ENCODE measurements at places on chromosomes 5 and 9.

GRCh38 chr9:37531699-37532098 lies 44.5 kb downstream of the FBXO10 start:
- no peak for DNase-seq

GRCh38 chr5:131096774-131097710 lies 68.0 kb downstream of the HINT1 start:
- DNase-seq = no peak

DNA sequence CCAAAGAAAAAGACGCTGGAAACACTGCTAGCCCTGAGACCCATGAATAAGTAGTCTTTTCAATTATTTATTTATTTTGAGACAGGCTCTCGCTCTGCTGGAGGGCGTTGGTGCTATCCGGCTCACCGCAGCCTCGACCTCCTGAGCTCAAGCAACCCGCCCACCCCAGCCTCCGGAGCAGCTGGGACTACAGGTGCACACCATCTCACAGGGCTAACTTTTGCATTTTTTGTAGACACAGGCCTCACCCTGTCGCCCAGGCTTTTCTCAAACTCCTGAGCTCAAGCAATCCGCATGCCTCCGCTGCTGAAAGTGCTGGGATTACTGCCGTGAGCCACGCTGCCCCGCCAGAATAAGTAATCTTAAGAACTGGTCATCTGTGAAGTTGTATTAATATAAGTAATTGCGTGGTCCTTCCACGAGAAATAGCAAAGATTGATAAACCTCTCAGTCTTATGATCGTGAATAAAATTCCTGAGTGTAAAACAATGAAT lies 1.6 kb downstream of the ANXA2R start:
- no peak for DNase-seq

DNA sequence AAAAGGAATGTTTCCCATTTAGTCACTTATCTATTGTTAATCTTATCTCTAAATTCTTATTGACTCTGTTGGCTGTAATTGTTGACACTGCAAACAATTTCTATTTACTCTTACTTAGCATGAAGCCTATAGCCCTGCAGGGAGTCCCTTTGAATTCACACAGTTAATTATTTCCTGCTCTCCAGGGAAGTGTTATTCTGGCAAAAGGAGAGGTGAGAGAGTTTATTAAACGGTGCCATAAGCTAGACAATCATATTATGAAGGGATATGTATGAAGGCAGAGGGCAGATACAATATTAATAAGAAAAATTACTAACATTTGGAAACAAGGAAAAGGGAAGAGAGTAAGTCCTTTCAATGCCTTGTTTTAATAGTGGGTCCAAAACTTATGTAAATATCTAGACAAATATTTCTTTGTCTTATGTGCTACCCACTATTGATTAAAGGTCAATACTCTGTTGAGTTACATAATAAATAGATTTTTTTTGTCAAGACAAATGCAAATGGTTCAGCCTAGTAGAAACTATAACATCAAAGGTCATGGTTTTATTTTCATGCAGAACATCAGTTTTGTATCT lies 107.1 kb downstream of the CDH18 start:
- no peak for DNase-seq

GRCh38 chr5:14204785-14205321 lies 61.7 kb downstream of the TRIO start:
- DNase-seq = no peak

DNA sequence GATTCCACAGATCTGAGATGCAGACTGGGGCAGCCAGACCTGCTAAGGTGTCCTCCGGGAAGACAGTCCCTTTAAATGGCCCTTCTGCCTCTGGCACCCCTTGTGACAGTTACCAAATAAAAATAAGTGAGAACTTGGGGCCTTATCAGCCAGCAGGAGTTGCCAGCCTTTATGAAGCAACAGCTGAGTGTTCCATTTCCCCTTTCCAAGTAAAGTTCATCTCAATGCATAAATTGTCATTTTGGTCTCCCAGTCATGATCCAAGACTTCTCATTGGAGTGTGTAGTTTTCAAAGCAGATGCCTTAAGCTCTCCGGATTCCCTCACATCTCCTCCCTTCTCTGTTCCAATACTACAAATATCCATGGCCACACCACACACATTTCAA lies 4.1 kb downstream of the PTCH1 start:
- DNase-seq = no peak

- DNase-seq = no peak
Observed at GRCh38 chr5:143759396-143760130, 52.4 kb upstream of the HMHB1 start.

- no peak for DNase-seq
Observed at GRCh38 chr5:173229966-173230689, 4.9 kb downstream of the NKX2-5 start.

GRCh38 chr9:18722882-18723281 lies 248.9 kb downstream of the ADAMTSL1 start:
- DNase-seq = no peak

DNA sequence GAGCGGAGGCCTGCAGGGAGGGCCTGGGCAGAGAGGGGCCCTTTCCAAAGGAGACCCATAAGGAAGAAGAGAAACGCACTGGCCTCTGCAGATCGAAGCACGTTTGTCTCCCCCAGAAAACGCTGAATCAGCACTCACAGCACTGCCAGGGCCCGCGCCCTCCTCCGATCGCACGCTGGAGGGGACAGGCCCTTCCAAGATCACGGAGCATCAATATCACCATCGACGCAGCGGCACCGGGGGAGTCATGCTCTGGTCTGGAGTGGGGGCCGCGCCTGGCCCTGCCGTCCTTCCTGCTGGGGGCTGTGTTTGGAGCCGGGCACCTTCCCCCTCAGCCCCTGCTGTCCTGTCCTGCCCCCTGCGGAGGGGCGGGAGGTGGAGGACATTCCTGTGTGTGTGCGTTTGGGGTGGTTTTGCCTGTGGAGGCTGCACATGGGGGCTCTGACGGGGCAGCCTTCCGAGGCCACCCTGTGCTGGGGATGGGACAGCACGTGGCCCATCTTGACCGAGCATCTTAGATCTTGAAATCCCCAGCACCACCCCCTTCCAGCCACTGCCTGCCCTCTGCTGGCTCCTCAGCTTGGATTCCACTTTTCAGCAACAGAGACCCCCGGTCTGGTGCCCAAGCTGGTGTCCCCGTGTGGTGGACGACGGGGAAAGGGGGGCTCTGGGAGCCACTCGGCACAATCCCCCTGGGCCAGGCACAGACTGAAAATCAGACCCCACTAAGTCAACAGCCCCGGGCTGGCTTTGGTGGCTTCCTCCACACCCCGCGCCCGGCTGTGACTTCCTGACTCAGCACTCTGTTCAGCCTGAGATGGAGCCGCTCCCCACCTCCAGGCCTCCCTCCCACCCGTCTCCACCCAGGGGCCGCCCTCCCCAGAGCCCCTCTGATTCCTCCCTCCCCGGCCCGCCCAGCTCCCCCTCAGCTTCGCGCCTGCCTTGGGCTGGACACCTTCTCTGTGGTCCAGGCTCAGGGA lies 8.3 kb downstream of the TMEM250 start:
- no peak for DNase-seq

DNA sequence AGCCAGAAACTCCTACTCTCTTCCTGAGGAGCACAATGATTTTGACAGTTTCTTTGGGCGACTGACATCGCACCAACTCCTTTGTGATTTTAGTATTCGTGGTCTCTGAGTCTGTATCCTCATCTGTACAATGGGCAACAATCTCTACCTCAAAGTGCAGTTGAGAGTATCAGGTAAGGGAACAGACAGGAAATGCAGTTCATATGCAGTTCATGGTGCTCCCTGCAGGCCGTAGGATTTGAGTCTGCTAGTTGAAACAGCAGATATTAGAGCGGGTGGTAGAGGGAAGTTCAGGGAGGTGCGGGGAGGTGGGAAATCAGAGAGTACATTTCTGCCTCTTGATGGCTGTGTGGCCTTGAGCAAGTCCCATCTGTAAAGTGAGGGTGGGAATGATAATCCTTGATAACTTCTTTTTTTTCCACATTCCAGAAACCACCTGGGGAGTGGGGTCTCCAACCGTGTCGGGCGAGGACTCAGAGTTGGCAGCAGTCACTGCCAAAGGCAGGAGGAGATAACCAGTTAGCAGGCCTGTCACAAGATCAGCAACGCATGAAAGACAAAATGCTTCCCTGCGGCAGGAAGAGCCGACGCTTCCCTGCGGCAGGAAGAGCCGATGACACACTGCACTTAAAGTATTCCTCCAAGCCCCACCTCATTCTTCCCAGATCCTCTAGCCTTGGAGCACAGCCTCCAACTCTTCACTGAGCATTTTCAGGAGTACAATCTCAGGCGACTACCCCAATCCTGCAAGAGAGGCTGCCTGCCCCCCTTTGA lies 6.0 kb upstream of the NEK6 start:
- no peak for DNase-seq

GRCh38 chr9:7369384-7369821 lies 430.2 kb downstream of the DMAC1 start:
- DNase-seq = no peak

- no peak for DNase-seq
Observed at GRCh38 chr9:22813529-22813928, 366.9 kb downstream of the DMRTA1 start.

DNA sequence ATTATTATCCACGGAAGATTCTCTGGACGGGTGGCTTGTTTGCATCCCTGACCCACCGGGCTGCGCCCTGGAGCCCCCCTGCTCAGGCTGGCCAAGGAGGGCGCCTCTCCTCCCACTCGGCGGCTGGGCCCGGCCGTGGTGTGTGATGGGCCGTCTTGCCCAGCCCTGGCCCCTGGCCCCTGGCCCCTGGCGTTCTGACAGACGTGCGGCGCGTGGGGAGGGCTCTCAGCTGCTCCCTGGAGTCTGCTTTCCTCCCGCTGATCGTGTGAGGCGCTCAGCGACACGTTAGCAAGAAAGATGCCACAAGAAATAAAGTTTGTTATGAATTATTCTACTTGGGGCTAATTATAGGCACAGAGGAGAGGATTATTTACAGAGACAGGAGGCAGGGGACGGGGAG lies 33.3 kb downstream of the UNC5A start:
- no peak for DNase-seq

- no peak for DNase-seq
Observed at GRCh38 chr5:3662344-3662743, 66.7 kb downstream of the IRX1 start.

DNA sequence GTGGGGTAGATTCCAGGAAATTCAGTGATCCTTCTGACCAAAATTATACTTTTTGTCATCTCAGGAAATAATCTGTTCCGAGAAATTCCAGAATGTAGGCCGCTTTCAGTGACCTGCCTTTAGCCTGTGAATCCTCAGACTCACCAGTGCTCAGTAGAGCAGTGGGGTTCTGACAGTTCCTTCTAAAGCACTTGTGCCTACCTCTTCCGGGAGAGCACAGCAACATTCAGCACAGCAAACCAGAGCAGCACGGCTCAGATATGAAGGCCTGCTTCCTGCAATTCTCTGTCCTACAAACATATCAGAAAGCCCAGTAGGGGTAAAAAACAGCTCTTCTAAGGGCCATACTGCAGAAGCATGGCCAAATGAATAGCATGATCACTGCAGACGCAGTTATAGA lies 15.0 kb downstream of the FANCC start:
- DNase-seq = no peak

DNA sequence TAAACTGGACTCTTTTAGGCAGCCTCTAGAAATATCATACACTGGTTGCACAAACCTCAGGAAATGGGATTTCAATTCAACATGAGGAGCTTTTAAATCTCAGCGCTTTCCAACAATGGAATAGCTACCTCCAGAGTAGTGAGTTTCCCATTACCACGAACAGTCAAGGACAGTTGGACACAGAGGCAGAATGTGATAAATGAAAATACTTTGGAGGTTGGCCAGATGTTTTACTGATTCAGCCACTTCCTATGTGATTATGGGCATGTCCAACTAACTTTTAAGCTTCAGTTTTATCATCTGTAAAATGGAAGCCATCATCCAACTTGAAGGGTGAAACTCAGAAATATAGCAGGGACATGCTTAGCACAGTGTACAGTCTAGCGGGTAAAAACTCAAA lies 2.1 kb downstream of the FBXW2 start:
- no peak for DNase-seq

DNA sequence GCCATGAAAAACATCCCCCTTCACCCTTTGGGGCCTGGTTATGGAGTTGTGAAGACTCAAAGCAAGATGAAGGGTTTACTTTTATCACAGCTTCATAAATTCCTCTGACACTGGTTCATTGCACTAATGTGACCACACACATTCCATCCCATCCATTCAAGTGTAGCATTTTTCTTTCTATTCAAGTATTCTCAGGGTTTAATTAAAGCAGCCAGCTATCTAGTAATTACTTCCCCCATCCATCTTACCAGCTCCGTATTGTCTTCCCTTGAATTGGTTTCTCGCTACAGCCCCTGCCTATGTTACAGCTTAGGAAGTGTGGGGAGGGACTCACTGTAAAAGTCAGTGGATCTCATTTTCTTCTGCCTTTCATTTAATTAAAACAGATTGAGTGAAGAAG lies 387.0 kb upstream of the RFX3 start:
- no peak for DNase-seq

DNA sequence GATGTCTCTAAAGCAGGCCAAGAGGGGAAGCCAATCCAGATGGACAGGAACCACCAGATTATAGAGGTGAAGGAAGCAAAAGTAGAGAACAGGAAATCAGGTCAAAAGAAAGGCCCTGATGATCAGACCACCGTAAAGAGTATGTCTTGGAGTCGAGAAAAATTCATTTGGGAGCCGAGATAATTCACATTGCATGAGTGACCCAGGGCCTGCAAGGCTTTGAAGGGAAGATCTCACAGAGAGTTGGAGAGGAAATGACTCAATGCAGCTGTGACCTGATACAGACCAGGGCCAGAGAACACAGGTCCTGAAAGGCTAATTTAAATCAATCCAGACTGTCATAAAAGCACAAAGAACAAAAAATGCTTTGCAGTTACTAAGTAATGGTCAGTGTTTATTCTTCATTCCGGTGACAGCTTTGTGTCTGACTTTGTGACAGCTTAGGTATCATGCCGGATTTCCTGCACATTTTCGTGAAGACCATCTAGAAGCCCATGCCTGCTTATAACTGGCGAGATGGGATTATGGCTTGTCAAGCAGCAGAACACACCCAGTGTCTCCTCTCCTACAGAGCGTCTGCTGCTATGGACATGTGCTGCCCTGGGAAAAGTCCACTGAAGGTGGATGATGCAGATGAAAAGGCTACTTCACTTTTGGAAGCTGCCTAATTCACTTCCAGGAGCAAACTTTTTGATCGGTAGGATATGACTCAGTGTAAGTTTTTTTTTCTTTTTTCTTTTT lies 5.8 kb upstream of the ACTBL2 start:
- no peak for DNase-seq

DNA sequence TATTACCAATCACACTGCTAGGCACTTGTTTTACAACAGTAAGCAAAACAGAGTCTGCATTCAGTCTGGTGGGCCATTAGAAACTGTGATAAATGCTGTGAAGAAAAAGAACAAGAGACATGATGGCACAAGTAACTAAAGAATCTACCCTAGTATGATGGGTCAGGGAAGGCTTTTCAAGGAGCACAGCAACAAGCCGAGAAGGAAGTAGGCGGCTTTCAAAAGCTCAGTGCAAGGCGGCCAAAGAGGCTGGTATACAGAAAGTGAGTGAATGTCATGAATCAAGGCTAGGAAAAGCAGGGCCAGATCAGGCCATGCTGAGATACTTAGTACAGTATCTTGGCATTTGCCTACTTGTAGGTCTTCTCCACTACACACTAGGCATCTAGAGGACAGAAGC lies 76.4 kb downstream of the ECPAS start:
- no peak for DNase-seq

- DNase-seq = no peak
Observed at GRCh38 chr5:17379100-17379951, 118.7 kb upstream of the TAF11L2 start.

GRCh38 chr5:76389513-76390154 lies 13.5 kb upstream of the IQGAP2 start:
- DNase-seq = no peak

Data from cortex of kidney (tissue), 1 donor.